SK-N-SH treated with all-trans-retinoic acid at 6 μM for 48 hours (cell line): ENCODE measurements at places on chromosomes 5 and 9.

- no peak for ATAC-seq
These were observed 317.1 kb downstream of the MAT2B start for GRCh38 chr5:163822548-163822947.

DNA sequence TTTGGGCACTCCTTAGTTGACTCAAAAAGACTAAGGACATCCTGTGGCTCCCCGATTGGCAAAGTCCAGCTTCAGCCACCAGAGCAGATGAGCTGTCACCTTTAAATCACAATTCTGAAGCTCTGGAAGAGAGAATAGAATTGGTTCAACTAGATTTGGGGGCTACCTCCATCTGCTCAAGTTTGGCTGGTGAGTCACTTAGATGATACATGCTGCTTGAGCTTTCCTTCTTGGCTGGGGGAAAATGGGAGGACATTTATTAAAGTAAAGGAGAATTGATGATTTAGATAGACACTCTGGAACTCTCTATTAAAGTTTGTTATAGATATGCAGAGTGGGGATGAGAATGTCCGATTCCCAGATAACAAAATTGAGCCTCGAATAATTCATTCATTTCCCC, 30.0 kb upstream of the GRIA1 start:
- no peak for ATAC-seq

GRCh38 chr9:15499139-15499538, 11.6 kb downstream of the PSIP1 start:
- ATAC-seq, result peak; percentile 86

GRCh38 chr5:175597718-175598117, 60.2 kb upstream of the HRH2 start:
- no peak for ATAC-seq

- no peak for ATAC-seq
These were observed 403.6 kb upstream of the IRX2 start for GRCh38 chr5:3155046-3155445.

GRCh38 chr5:142644640-142645361, 41.1 kb downstream of the FGF1 start:
- peak; percentile 97 for ATAC-seq

- ATAC-seq, result no peak
These were observed 129.9 kb downstream of the TLE4 start for GRCh38 chr9:79701651-79702050.

DNA sequence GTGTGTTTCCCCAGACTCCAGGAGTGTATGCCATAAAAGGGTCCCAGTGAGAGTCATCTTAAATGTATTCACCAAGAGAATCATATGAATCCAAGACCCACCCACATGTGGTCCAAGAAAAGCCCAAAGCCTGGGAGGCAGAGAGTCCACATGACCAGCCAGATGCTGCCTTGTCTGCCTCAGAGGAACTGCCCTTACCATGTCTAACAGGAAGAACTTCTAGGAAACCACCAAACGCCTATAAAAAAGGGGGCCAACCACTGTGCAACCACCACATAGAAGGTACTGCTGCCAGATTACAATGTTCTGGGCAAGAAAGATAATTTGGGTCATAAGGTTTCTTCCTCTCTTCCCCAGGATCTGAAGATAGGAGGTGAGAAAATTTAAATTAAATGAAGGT, 129.8 kb upstream of the SLC24A2 start:
- ATAC-seq, result no peak

DNA sequence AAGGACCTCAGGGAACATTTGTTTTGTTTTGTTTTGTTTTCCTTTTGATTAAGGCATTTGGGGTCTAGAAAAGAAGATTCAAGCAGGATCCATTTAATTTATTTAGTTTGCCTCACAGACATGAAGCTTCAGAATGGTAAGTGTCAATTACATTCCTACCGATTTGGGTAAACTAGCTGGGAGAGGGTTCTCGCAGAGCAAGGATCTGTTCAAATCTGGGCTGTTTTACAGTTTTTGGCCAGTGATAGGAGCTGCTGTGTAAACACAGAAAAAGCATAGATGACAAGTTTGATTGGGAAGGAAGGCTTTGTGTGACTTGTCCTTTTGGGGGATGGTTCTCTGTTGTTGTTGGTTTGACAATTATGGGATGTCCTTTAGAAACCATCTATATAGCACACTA, 470.3 kb upstream of the WWC1 start:
- ATAC-seq, result no peak

- ATAC-seq, result no peak
These were observed 30.8 kb upstream of the REEP2 start for GRCh38 chr5:138408023-138408422.

DNA sequence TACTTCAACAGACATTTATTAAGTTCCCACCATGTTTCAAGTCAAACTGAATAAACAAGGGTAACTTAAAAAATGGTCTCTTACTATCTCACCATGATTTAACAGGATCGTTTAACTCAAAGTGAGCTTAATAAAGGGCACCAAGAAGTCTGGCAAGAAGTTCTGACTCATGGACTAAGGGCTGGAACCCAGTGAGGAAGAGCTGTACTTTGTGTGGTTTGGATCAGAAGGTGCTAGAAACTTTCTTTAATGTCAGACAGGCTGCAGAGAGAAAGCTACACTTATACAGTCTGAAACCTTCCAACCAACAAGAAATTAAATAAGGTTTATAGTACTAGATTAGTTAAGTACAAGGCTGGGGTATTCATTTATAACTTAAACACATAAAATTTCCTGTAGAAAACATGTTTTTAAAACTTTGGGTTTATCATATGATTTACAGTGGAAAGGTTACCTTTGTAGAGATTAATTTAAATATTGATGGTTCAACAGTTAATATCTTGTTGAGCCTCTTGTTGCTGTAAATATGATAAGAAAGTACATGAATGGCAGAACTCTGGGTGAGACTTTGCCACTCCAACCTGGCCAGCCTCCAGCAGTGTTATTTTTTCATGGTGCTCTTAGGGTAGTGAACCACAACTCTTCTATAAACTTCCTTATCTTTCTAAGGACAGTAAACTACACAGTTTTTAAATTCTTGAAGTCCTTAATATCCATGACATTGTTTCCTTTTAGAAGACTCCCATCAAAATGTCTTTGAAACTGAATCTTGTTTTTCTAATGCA, 162.8 kb downstream of the MAN2A1 start:
- ATAC-seq, result no peak

DNA sequence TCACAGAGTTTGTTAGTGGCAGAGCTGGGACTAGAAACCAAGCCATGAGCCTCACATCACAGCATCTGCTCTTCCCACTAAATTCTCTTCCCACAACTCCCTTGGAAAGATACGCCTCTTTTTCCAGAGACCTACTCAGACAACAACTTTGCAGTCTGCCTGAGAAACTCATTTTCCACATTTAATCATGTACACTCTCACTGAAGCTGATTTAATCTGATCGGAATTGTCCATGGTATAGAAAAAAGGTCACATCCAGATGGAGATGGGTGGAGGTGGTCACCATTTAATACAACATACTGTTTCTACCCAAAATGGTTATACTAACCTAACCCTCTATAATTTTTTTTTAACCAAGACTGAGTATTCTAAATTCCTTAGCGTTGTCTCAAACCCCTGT, 366.2 kb downstream of the ENC1 start:
- no peak for ATAC-seq

- ATAC-seq, result peak; percentile 29
These were observed at the start of gene NTRK2 for GRCh38 chr9:84669288-84670137. Gene NTRK2, plus strand, starts transcription at chr9:84669729. Its CDS starts 1,020 bp downstream, at chr9:84670749.

DNA sequence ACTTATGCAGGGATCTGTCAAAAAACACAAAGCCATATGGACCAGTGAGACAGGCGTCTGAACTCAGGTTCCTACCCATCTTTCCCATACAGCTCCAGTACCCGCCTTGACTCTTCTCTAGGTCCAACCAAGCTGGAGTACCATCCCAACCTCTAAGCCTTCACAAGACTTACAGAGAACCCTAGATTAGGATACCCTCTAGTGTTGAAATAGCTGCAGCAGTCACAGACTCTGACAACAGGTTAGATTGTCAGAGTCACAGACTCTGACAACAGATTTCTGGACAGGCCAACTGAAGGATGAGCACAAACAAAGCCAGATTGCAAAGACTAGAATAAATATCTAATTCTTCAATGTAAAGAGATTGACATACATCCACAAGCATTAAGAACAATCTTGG, 266.1 kb downstream of the GRIA1 start:
- no peak for ATAC-seq

DNA sequence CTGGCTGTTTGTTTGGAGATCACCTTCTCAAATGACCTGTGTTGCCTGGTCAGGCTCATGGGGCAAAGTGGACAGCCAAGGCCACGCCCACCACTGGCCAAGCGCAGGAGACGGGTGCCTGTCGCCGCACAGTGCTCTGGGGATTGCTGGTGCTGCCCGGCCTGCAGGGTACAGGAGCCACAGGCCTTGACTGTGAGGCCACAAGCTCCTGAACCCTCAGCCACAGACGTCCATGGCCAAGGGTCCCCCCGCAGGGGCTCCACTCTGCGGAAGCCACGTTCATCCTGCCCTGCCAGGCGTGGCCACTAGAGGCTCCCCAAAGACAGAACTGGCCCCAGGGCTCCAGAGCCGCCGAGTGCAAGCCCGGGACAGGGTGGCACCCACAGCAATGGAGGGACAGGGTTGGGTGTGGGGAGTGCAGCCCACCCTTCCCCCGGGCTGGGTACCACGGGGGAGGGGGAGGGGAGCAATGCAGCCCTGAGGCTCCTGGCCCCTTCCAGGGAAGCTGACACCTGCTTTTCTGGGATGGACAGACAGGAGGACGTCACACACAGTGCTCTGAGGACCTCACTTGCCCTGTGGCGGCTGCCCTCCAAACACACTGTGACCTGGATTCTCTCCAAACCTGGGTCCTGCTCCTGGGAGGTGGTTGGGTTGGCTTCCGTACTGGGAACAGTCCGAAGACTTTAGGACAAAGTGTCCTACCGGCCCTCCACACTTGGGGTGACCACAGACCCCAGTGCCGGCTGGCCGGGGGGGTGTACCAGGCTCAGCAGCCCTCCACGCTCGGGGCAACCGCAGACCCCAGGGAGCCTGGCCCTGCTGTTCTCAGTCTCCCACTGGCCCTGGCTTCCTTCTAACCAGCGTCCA, 21.5 kb downstream of the TPPP start:
- peak; percentile 87 for ATAC-seq

DNA sequence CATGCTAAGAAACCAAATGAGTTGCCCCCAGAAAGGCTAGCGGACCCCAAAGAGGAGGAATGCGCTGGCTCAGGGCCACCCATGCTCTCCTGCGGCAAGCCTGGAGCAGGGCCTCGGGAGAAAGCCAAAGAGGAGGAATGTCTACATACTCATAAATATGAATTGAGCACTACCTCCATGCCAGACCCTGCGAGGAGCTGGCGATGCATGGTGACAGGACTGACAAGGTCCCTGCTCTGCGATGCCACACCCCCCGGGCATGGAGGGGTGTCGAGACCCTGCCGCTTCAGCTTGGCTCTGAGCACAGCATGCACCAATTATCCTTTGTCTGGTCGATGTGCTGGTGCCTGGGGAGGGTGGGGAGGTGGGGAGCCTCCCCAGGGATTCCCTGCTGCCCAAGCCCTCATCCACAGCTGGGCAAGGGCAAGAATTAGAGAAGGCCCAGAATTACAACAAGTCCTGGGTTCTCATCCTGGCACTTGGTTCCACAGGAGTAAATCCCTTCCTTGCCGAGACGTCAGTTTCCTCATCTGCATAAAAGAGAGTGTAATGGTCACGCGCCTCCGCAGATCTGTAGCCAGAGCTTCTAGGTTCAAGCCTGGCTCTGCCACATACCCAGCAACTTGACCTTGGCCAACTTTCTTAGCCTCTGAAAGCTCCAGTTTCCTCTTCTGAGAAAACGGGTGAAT, 74.4 kb downstream of the FAM114A2 start:
- ATAC-seq, result no peak; the same call in 2 of the 3 replicates

GRCh38 chr9:81379655-81380054, 309.7 kb downstream of the TLE1 start:
- ATAC-seq, result no peak

DNA sequence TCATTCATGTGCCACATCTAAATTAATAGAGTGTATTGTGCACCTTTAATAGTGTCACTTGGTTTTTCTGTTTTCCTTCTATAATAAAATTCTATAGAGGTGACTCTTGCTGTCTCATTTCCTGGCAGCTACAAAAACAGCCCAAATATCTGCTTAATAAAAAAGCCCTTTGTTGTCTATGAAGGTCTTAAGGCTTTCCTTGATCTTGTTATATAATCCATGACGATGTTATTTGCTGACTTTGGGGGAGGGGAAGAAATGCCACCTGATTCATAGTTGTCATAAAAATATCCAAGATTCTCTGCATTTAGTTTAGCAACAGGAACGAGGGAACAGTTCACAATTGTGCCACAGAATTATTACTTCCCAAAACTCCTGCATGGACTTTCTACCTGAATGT, 31.3 kb downstream of the CPEB4 start:
- ATAC-seq, result no peak

GRCh38 chr9:110440172-110440571, 102.5 kb upstream of the TXNDC8 start:
- ATAC-seq, result no peak

- peak; percentile 50; the same call in 2 of the 3 replicates for ATAC-seq
These were observed 111.6 kb downstream of the ZNF608 start for GRCh38 chr5:124634741-124635323.

DNA sequence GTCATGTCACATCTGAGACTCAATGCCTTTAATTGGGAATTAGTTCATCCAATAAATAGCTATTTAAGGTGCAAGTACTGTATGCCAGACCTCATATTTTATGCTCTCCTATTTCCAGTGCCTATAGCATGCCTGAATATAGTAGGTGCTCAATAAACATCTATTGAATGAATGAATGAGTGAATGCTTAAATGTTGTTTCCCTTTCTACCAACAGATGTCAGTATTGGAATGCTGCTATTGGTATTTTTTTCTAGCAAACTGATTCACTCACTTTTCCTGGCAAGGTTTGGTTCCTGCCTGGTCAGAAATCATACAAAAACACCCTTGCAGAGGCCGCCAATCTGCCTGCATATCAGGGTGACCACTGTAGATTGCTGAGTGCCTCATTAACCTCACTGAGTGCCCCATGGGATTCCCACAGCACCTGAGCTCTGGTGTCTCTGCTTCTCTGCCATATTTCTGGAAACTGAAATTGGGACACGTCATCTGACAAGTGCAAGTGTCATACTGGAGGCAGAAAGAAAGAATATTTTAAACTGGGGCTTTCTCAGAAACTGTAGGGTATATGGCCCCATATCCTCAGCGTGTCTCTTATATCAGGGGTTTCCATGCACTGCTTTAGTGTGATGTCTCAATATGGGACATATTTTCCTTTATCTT, 359.7 kb downstream of the TRIM32 start:
- no peak for ATAC-seq

DNA sequence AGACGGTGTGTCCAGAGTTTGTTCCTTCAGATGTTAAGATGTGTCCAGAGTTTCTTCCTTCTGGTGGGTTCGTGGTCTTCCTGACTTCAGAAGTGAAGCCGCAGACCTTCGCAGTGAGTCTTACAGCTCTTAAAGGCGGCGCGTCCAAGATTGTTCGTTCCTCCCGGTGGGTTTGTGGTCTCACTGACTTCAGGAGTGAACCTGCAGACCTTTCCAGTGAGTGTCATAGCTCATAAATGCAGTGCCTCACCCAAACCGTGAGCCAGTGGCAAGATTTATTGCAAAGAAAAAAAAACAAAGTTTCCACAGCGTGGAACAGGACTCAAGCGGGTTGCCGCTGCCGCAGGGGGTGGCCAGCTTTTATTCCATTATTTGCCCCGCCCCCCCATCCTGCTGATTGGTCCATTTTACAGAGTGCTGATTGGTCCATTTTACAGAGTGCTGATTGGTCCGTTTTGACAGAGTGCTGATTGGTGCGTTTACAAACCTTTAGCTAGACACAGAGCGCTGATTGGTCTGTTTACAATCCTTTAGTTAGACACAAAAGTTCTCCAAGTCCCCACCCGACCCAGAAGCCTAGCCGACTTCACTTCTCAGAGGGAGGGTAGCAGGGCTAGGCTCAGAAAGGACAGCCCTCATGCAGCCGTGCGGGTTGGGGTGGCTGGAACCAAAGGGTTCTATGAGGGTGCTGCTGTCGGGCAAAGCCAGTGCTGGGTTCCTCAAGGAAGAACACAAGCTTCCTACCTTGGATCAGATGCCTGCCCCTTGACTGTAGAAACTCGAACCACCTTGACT, 9.1 kb upstream of the RNF130 start:
- no peak for ATAC-seq
